ENCODE measurements at places on chromosomes 2 and 18.

DNA sequence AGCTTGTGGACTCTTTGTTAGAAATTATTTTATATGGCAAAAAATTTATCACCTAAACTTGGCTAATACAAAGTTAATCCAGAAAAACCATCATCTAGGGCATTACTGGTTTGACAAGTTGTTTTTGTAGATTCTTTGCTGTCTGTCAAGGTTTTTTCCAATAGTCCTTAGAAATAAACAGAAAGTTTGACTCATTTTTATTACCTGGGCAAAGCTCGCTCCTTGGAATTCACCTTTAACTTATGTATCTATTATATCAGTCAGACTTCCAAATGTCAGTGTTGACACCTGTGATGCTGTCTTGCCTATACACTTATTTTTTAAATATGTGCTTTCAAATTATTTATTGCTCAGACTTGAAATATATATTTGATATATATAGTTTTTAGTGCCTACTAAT, 21.7 kb downstream of the LAMA3 start:
- DNase-seq, result no peak

DNA sequence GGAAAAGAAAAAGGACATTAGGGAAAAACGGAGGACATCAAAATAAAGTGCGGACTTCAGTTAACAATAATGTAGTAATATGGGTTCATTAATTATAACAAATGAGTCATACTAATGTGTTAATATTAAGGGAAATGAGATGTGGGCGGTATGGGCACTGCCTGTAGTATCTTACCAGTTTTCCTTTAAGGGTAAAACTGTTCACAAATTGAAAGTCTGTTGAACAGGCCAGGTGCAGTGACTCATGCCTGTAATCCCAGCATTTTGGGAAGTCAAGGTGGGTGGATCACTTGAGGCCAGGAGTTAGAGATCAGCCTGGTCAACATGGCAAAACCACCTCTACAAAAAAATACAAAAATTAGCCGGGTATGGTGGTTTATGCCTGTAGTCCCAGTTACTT, 56.8 kb upstream of the PMAIP1 start:
- no peak for DNase-seq

- no peak for DNase-seq
These were observed 134.5 kb downstream of the PTGR3 start for GRCh38 chr18:75074196-75075015.

- no peak for DNase-seq
These were observed 76.2 kb upstream of the CTAGE1 start for GRCh38 chr18:22493940-22494339.

- DNase-seq, result no peak
These were observed 48.4 kb downstream of the DTNA start for GRCh38 chr18:34758378-34758948.

DNA sequence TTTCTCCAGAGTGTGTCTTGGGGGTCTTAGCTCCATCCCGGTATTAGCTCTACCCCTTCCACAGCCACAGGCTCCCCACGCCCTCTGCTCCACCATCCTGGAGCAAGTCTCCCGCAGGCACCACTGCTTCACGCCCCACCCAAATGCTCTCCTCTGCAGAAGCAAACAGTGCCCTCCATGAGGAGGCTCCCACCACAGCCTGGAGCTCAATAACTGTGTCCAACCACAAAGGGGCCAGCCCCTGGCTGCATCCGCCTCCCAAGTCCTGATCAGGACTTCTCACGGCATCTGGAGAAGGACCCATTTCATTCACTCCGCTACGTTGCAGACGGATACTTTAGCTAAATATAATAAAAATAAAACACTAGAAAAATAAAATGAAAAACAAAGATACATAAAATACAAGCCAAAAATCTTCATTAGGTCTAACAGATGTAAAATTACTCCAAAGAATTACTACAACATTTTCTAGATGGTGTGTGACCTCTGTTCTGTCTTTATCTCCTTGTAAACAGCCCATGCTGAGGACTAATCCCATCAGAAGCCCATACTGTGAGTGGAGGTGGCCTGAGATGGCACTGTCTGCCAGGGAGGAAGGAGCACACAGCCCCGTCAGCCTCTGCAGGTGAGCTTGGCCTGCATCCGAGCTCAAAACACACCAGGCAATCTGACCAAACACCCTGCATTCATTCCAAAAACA, 210.8 kb upstream of the RAB6C start:
- DNase-seq, result no peak

DNA sequence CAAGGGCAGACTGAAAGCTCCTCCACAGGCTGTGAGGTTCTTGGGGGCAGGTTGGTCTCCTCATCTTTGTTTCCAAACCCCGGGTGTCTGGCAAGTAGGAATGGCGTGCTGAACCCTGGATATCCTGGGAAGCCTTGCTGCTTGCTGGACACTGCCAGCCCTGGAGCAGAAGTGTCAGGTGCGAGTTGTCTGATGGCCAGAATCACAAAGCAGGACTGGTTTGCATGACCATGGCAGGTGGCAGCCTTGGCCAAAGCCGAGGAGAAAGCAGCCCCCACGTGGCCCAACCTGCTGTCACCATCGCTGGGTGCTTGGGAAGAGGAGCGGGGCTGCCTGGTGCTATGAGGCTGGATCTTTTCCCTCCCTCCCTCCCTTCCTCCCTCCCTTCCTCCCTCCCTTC, 309.5 kb upstream of the HS6ST1 start:
- DNase-seq, result no peak

GRCh38 chr2:181313845-181314244, 143.3 kb upstream of the ITGA4 start:
- no peak for DNase-seq

GRCh38 chr2:97011977-97012569, 25.7 kb upstream of the FAM178B start:
- peak; percentile 76 for DNase-seq

DNA sequence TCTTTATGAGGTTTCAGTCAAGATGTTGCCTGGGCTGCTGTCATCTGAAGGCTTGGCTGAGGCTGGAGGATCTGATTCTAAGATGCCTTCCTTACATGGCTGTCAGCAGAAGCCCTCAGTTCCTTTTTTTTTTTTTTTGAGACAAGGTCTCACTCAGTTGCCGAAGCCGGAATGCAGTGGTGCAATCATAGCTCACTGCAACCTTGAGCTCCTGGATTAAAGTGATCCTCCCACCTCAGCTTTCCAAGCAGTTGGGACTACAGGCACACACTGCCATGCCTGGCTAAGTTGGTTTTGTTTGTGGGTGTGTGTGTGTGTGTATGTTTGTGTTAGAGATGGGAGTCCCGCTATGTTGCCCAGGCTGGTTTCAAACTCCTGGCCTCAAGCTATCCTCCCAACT, 13.1 kb upstream of the SLC35F5 start:
- DNase-seq, result no peak

All from muscle of back (tissue), 13 donors.